ENCODE measurements at places on chromosomes 16 and 17.

DNA sequence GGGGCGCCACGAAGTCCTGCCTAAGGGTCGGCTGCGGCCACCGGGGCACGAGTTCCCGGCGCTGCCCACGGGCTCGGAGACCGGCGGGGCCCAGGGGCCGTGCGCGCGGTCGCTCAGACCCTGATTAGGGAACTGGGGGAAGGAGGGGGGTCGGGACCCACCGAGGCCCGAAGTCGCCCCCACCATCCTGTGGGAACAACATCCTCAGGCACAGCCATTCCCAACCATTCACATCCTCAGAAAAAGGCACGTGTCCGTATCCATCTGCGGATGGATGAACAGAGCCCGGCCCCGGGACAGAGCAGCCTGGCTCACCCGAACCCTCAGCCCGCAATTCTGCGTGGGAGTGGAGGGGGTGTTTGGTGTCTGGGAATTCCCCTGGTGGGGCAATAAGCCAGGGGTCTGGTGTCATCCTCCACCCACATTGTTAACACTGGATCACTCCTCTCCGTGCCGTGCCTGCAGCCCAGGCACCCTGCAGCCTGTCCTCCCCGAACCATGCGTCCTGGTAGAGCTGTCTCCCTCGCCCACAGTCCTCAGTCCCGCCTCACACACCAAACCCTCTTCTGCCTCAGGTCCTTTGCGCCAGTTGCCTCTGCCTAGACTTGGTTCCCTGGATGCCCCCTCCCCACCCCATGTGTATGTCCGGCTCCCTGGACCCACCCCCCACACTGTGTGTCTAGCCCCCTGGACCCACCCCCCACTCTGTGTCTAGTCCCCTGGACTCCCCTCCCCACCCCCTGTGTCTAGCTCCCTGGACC lies 789 bp upstream of the CCDC57 start:
- peak; percentile 27 for DNase-seq

- DNase-seq, result no peak
These were observed 16.6 kb downstream of the KATNB1 start for GRCh38 chr16:57752203-57752580.

DNA sequence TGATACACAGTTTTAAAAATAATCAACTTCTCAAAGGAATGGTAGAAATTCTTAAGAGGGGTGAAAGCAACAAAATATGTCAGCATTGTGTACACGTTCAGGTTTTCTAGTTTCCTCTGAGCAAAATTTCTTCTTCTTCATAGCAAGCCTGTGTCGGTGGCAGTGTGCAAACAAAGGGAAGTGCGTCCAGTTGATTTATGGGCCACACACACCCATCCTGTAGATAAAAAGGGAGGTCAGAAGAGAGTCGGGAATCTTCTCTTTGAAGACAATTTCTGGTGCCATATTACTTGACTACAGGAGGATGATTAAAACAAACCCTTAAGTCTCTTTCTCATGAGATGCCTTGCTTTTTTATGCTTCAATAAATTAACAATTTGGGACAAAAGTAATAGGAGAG lies 484.1 kb upstream of the SALL1 start:
- DNase-seq, result no peak

DNA sequence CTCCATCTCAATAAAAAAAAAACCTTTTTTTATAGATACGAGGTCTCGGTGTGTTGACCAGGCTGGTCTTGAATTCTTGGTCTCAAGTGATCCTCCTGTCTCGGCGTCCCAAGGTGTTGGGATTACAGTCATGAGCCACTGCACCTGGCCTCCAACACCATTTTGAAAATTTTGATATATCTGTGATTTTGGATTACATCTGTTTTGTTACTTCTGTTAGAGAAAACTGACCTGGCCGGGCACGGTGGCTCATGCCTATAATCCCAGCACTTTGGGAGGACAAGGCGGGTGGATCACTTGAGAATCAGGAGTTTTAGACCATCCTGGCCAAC lies 18.6 kb downstream of the RMI2 start:
- no peak for DNase-seq

DNA sequence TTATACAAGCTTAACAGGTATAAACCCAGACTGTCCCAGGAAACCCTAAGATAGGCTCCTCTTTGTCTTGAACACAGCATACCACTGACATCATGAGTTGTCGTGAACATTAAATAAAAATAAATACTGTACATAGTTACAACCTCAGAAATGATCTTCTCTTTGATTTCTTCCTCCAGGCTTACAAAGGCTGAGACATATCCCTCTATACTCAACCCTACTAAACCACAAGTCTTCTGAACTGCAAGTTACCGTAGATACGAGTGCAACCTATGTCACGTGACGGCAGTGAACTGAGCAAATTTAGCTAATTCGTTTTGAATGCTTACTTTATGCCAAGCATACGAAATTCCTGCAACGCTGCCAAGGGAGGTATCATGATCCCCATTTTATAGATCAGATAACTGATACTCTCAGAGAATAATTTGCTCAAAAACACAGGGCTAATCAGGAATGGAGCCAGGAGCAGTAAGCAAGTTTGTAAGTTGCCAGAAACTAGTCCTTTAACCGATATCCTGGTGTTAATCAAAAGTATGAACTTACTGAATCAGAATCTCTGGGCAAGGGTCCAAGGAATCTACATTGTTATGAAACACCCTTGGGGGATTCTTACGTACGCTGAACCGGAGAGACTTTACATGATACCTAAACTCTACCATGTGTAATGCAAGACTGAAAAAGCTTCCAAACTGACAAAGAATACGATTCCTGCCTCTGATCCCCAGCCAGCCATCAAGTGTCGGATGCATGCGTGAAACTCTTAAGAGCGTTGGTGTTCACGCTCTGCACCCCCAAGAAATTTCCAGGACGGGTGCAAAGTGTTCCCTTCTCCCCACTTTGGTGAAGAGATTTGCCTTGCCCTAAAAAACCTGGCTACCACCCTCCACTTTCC lies 106.2 kb downstream of the XYLT1 start:
- no peak for DNase-seq

DNA sequence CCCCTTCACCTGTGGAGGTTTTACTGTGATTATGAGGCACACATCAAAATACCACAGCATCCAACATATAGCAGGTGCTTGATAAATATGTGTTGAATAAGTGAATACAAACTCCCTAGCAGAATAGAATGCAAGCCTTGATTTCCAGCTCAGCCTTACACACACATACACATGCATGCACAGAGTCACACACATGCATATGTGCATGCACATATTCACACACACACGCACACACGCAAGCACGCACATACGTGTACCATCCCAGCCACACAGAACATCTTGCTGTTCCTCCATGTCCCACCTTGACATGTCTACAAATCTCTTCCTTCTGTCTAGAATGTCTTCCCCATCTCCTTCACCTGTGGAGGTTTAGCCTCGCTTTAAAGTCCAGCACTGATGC lies 160.1 kb downstream of the GRIN2A start:
- DNase-seq, result no peak

- DNase-seq, result no peak
These were observed 40.2 kb downstream of the SLC7A5 start for GRCh38 chr16:87828907-87829621.

DNA sequence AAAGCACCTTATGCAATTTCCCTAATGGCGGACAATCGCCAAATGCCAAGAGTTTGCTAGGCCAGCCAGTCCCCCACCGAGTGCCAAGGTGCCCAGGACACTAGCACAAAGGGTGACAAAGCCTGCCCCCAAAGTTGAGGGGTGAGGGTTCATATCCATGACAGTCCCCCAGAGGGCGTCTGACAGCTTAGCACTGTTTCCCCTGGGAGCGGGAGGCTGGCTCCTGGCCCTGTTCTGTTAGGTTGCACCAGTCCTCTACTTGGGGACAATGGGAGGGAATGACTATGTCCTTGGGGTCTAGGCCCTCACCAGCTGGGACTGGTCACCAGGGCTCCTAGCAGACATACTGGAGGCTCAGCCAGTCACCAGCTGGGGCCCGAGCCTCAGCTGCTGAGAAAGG lies 66.9 kb downstream of the MYO18A start:
- no peak for DNase-seq

Data from SHP77 (cell line).